Kidney glomerular epithelial cell (primary cell): ENCODE measurements at places on chromosomes 1 and 21.

DNA sequence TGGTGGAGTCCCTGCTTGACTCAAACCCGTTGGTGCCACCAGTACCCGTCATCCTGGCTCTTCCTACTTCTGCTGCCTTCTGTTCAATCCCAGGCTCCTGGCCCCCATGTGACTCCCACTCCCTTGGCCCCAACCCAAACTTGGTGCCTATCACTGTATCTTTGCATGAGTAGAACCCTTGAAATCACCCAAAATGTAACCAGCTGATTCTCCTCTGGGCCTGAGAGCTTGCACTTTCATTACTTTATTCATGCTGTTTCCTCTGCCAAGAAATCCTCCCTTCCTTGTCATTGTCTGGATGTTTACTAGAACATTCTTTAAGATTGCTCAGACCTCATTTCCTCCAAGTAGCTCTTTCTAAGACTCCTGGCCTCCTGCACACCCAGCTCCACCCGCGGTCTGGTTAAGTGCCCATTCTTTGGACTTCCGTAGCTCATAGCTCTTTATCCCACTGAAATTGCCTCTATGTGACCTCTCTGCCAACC, 15.7 kb downstream of the PTAFR start:
- DNase-seq, result peak; percentile 30

DNA sequence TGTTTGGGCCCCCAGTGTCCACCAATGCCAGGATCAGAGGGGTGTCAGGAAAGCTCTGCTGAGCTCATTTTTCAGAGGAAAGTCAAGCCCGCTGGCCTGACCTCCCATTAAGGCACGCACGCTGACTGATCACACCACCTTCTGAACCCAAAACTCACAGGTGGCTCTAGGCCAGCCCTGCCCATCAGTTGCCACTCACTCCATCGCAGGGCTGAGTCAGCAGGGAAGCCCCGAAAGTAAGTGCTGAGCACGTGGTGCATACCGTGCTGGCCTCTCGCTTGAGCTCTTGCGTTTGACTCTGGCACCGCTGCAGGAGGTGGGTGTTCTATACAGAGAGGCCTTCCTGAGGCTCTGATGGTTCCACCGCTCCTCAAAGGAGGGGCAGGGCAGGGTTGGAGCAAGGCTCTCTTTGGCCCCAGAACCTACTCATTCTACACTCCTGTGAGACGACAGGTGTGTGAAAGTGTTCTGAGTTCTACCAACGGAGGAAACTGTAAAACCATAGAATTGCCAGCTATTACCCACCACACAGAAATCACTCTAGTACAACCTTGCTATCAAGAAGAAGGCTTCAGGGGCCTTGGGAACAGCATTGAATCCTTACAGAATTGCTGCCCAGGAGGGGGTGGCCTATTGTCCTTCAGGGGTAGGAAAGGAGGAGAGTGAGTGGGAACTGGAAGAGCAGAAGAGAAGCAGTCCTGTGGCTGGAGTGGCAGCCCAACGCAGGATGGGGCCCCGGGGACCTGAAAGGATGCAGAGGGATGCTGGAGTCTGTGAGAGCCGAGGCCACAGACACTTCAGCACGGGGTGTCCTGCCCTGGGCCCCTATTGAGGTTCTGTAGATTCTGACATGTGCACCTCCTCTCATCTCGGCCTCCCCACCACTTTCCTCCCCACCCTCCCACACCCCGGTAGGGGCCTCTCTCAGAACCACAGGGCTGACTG, 214.7 kb upstream of the EDN2 start:
- no peak for DNase-seq

GRCh38 chr1:37238364-37239224, 204.3 kb upstream of the GRIK3 start:
- no peak for DNase-seq

DNA sequence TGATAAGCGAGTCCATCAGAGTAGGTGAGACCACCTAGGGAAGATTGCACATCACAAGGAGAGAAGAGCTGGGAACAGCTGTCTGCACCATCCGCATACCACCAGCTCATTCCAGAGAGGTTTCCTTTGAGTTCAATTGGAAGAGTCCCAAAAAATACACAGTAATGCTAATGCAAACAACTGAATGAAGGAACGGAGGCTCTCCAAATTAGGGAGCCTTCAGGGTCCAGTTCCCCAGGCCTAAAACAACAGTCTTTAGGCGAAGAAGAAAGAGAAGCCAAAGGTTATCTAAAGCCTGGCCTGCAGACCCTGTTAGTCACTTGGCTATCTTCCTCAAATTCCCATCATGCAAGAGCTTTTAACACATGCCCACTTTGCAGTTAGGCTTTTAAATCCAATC, 246.4 kb downstream of the PBX1 start:
- DNase-seq, result peak; percentile 14

DNA sequence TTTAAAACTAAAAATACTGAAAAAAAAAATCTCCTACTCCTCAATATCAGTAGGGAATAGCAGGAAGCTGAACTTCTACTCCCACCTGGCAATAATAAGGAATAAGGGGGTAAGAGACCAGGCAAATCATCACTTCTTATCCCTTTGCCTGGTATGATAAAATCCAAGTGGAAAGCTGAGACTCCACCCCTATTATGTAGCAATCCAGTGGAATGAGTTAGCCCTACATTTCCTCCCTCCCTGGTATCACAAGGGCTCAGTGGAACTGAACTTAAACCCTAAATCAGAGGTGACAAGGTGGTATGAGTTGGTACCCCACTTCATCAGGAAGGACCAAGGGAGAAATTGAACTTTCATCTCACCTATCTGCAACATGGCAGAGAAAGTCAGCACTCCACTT, 25.7 kb downstream of the TRIM33 start:
- DNase-seq, result no peak

DNA sequence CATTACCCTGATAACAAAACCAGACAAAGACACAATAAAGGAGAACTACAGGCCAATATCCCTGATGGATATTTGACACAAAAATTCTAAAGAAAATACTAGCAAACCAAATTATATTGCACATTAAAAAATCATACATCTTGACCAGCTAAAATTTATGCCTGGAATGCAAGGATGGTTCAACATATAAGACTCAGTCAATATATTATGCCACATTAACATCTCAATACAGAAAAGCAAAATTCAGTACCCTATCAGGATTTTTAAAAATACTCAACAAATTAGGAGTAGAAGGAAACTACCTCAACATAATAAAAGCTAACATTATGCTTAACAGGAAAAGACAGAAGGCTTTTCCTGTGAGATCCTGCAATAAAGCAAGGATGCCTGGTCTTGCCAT, 177.1 kb downstream of the MAGI3 start:
- no peak for DNase-seq

- DNase-seq, result no peak
Observed at GRCh38 chr1:99384021-99384420, 119.7 kb downstream of the PLPPR4 start.
